ENCODE measurements at places on chromosomes 5 and 9.

DNA sequence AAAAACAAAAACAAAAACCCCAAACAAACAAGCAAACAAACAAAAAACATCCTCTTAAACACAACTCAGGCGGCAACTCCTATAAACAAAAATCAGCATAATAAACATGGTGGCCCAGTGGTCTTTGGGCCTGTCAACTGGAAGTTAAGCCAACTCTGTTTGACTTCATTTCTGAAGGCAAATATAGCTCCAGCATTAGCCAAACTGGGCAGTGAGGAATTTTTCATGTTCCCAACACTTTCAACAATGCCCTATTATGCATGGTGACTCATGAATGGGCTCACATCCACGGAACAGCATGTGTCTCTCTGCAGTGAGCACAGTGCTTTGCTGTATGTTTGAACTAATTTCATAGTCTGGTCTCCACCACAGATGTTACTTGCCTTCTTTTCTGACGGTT, 143.9 kb upstream of the STC2 start:
- DNase-seq: peak; percentile 97

GRCh38 chr5:173010547-173011464, 27.2 kb downstream of the ATP6V0E1 start:
- DNase-seq: no peak

DNA sequence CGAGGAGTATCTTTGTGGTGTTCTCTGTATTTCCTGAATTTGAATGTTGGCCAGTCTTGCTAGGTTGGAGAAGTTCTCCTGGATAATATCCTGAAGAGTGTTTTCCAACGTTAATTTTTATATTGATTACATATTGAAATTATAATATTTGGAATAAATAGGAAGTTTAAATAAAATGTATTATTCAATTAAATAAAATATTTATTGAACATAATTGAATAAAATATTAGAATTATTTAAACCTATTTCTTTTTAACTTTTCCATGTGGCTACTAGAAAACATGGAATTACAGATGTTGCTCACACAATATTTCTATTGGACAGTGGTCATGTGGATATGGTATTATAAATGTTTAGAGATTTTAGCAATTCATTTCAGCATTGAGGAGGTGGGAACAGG, 170.8 kb upstream of the FST start:
- no peak for DNase-seq

DNA sequence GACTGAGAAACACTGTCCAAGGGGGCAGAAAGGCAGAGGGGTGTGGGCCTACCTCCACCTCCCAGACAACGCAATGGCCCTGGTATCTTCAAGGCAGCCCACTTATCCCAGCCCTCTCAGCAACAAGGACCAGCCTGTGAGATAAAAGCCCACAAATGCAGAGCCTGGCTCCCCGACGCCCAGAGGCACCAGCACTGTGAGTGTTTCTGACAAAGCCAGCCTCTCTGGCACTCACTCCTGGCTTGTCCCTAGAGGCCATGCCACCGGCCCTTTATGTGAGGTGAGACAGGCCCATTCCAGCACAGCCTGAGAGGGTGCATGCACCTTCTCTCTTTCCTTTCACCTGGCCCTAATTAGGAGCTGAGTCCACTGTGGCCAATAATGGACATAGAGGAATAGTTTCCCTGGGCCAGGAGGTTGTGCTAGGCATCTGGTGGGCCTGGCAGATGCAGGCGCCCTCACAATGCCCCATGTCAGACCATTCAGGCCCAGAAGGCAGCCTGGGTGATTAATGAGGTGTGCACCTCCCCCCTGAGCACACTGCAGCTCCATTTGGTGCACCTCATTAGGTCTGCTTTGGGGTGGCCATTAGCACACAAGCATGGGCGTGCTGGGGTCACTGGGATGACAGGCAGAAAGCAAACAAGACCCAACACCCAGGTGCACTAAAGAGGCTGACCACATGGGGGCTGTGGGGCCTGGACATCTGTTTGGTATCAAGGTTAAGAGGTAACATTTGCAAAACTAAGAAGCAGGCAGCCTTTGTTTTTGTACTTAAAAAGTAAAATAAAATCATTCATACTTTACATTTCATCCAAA, 176.0 kb downstream of the MED10 start:
- DNase-seq: no peak

DNA sequence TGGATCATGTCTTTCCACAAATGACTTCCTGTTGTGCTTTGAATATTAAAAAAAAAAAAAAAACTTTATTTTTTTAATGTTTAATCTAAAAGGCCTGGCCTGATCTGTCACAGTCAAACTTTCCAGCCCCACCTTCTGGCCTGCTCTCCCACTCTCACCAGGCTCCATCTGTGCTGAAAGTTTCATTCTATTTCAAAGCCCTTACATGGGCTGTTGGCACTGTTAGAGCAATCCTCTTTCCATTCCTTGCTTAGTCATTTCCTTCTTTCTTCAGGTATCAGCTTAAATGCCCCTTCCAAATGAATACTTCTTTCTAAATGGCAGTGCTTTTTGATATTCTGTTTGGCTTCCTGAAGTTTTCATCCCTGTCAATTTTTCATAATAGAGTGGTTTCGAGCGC, 1104.8 kb upstream of the C9orf72 start:
- DNase-seq: no peak

Data from iris pigment epithelial cell (primary cell).